Posterior cingulate gyrus (tissue), 11 donors: ENCODE measurements at places on chromosomes 1 and 21.

DNA sequence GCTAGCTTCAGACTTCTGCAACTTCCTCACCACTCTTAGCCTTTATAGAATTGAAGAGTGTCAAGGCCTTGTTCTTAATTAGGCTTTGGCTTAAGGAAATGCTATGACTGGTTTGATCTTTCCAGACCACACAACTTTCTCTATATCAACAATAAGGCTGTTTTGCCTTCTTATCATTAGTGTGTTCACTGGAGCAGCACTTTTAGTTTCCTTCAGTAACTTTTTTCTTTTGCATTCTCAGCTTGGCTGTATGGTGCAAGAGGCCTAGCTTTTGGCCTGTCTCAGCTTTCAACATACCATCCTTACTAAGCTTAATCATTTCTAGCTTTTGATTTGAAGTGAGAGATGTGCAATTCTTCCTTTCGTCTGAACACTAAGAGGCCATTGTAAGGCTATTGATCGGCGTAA is 8.6 kb downstream of the PRKACB start:
- DNase-seq: no peak

- DNase-seq: no peak
Observed at GRCh38 chr1:201693890-201694607, 134.9 kb upstream of the IPO9 start.

DNA sequence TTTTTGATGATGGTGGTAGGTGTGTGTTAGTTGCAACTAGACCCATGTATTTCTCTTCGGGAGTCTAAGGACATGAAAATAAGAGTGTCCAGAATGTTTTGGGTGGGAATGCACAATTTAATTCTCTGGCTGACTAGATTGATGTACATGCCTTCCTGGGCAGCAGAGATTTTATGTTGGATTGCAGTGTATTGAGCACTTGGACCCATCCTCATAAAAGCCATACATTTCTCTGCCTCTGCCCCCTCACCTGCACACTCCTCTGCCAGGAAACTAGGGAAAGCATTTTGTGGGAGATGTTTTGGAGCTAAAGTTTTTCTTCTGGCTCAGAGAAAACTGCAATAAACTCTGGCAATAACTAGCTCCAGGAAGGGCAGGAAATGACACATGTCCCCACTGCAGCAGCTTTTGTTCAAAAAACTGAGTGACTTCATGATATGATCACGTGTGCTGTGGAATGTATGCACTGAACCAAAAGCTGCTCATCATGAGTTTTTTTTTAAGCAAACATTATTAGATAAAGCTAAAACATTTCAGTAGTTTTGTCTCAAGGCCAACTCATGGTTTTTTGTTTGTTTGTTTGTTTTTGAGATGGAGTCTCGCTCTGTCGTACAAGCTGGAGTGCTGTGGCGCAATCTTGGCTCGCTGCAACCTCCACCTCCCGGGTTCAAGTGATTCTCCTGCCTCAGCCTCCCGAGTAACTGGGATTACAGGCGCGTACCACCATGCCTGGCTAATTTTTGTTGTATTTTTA is 17.6 kb downstream of the RIT1 start:
- no peak for DNase-seq

DNA sequence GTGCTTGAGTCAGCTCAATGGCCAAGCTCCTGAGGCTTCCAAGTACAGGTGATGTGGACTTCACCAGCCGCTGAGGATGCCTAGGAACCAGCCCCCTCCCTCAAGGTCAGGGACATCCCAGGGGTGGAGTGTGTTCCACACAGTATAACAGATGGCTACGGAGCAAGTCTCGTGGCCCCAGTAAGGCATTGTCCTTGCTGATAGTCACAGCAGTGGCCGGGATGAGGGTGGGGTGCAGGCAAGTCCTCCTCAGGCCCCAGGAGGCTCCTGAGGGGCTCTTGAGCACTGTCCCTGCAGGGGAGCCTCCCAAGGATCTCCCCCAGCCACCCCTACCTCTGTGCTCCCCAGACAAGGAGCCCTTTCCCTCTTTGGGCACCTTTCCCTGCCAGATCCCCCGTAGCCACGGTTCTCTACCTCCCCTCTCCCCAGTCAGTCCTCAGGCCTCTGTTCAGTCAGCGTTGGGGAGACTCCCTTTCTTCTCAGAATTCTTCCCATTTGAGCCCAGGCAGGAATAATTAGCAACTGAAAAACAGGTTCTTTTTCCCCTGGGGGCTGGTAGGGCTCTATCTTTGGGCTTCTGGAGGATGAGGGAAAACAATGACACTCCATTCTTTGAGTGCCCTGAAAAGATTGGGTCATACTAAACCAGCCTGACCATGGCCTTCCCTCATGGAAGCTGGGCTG is 7.1 kb upstream of the THEM5 start:
- no peak for DNase-seq

- no peak for DNase-seq
Observed at GRCh38 chr1:213104604-213105003, 53.6 kb downstream of the RPS6KC1 start.

DNA sequence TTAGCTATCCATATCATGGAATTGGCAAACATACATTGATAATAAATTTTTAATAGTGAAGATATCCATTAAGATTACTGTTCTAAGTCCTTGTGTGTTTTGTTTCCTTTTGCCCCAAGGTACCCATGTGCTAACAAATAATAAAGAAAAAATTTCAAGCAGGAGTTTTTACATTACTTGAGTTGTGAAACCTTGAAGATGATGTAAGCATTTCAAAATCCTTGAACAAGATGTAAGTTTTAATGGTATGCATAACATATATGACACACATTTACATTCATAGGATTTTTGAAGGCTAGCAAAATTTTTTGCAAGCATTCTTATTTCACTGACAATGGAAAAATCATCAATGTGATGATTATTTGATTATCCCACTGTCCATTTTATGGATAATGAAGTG is 10.9 kb upstream of the ELAVL4 start:
- no peak for DNase-seq

DNA sequence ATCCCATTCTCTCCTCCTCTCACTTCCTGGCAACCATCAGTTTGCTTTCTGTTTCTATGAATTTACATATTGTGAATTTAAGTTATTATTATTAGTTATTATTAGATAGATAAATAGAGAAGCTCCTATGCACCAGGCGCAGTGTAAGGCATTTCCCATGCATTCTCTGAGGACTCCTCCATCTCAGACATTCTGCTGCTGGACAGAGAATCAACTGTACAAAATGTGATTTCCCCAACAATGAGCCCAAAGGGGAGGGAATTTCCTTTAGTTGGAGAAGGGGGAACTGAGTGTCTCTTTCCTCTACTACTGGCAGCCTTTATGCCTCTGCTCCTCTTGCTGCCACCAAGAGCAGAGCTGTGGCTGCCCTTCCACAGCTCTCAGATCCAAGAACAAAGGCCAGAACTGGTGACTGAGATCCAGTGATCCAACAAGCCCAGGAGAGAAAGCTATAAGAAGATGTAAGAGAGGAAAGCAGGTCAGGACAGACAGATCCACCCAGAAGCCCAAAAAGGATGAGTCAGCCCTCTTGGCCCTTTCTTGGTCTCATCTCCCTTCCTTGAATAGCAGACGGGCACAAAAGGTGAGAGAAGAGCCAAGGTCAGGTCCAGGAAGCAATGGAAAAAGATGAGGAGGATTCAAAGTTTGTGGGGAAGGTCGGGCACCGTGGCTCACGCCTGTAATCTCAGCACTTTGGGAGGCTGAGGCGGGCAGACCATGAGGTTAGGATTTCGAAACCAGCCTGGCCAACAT is 3.5 kb upstream of the IVL start:
- DNase-seq: no peak

GRCh38 chr1:245990315-245991022 is 516.6 kb downstream of the SMYD3 start:
- DNase-seq: no peak

- DNase-seq: no peak
Observed at GRCh38 chr1:156195853-156196252, 1.9 kb downstream of the SLC25A44 start.
